ENCODE measurements at places on chromosomes 6 and 20.

DNA sequence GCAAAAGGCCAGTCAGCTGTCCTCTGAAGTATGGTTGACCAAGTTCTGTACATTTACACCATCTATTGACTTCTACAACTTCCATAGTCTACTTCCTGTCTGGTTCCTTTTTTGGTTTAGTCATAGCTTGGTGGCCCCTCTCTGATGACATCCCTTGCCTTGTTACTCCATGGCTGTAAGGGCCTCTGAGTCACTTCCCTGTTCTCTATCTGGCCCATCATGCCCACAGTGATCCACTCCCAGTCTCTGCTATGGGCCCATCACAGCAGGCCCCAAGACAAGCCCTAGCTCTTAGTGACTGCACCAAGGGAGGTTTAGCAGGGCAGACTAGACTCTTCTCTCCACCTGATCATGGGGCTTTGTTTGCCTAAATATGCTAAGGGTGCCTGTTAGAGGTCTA lies 441.6 kb downstream of the HACE1 start:
- DNase-seq = no peak

DNA sequence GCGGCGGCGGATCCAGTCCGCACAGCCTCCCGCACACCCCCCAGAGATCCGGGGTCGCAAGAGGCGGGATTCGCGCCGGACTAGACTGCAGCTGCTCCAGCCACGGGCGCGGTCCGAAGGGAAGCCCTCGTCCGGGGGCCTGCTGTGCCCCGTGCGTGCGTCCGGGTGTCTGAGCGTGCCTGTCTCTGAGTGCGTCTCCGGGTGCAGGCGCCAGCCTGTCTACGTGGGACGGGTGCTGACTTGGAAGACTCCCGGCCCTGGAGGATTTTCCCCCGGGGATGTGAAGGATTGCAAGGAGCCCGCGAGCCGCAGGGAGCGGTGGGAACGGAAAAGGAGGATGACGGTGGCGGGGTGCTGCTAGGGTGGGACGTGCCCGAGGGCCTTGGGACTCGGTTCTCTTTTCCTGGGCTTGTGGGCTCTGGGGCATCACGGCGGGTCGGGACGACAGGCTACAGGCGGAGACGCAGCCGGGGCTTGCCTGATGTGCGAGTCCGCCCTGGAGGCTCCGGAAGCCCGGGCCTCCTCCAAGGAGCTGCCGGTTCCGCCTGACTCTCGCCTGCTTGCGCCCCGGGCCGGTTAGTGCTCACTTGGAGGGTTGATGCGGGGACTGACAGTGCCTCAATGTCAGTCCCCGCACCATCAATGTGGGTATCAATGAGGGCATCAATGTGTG lies 5.7 kb downstream of the MAFB start:
- DNase-seq = no peak

- DNase-seq = no peak
Measured at GRCh38 chr20:49312661-49313060, 34.8 kb upstream of the ZNFX1 start.

DNA sequence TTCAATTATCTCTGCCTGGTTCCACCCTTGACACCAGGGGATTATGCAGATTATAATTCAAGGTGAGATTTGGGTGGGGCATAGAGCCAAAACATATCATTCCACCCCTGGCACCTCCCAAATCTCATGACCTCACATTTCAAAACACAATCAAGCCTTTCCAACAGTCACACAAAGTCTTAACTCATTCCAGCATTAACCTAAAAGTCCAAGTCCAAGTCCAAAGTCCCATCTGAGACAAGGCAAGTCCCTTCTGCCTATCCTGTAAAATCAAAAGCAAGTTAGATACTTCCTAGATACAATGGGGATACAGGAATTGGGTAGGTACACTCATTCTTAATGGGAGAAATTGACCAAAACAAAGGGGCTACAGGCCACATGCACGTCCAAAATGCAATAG lies 73.7 kb upstream of the SLC24A3 start:
- DNase-seq = no peak

- DNase-seq = no peak
Measured at GRCh38 chr6:34148631-34149451, 3.0 kb upstream of the GRM4 start.

GRCh38 chr20:11053310-11053709 lies 379.5 kb upstream of the JAG1 start:
- no peak for DNase-seq

GRCh38 chr6:149468179-149468578 lies 16.6 kb downstream of the ZC3H12D start:
- DNase-seq = no peak

DNA sequence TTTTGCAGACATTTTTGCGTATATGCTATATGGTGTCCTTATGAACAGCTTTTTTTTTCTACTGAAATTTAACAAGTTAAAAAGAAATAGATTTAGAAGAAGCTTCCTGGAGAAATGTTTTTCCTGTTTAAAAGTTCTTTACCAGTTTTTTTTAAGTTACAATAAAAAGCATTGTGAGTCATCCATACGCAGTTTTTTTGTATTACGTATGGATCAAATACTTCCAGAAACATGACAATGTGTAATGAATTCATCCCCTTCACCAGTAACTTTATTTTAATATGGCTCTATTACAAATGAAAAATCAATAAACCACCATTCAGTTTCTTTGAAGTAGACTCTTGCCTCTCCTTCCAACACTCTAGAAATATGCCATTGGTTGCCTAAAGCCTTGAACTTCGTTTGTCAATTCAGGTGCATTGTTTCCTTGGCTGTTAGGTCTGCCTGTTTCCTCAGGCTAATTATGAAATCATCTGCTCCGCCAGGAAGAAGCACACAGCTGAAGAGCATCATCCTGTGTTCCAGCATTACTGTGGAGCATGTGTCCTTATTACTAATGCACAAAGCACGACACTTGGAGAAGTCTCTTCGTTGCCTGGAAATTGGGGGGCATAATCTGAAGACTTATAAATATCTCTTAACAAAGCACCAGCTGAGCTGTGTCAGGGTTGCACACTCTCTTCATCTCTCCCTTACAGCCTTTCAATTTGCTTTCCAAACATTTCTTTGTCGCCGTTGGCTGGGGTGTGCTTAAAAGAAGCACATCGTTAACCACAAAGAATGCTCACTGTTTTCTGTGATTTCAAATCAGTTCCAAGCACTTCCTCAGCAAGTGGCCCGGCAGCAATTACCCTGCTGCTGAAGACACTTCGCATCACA lies 9.6 kb downstream of the MOXD1 start:
- DNase-seq = peak; percentile 4

GRCh38 chr6:68025764-68026163 lies 609.3 kb upstream of the ADGRB3 start:
- DNase-seq = no peak

DNA sequence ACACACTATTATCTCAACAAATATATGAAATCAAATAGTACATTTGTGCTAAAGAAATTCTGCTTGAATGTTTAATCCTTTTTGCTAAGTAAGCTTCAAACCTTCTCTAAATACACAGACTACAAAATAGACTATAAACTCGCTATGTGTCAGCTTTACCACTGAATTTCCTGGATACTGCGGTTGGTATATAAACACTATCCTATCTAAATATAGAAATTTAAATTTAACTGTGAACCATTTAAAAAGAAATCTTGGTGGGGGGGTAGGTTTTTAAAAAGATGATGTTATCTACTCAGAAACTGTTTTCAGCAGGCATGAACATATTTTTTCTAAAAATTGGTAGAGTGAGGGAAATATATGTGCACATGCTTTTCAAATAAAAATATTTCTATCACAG lies 306.5 kb upstream of the RUNX2 start:
- DNase-seq = no peak

GRCh38 chr6:53130569-53131290 lies 17.9 kb downstream of the GCM1 start:
- DNase-seq = no peak

DNA sequence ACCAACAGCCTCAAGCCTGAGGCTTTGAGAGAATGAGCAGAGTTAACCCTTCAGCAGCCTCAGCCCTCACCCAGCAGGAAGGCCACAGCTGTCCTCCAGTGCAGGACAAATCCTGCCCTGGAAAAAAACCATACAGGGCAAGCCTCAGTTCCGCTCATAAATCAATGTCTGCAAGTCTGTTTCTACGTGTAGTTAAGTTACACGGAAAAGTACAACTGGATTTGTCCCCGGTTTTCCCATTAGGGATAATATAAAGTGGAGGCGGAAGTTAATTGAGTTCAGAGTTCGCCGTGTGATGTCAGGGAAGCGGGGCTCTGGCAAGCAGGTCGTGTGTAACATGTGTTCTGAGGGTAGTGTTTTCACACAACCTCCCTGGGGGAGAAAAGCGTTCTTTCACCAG lies 44.2 kb upstream of the EYA2 start:
- DNase-seq = no peak

DNA sequence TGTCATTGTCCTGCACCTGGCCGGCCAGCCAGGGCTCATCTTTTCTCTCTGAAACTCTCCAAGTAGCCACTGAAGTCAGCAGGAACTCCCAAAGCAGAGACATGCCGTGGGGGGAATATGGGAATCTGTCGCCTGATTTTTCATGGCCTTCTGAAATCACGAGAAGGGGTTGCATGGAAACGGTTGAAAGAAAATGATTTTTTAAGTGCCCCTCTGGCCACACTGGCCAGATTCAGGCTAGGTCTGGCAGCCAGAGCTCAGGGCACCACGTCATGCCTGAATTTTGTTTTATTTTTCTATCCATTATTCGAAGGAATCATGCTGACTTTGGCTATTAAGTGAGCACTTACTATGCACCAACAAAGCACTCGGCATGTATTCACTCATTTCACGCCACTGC lies 65.2 kb downstream of the EYA2 start:
- no peak for DNase-seq

DNA sequence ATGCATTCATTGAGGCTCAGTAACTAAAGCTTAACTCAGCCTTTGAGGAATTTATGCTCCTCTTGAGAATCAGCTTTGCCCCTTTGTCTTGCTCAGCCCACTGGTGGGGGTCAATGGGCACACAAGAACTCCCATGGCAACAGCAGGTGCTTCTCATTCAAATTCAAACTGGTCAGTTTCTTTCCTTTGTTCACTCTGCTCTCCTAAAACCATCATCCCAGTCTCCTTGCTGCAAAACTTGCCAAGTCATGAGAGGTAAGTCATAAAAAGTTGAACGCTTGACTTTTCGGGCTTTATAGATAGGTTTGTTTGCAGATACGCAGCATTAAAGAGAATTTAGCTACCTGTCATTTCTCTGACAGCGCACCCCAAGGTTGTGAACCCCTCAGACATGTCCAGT lies 146.8 kb downstream of the TFAP2A start:
- no peak for DNase-seq

- no peak for DNase-seq
Measured at GRCh38 chr6:63352069-63352543, 32.3 kb upstream of the LGSN start.

GRCh38 chr6:15374119-15374518 lies 128.2 kb downstream of the JARID2 start:
- no peak for DNase-seq

- no peak for DNase-seq
Measured at GRCh38 chr6:170439366-170440361, 113.4 kb downstream of the PSMB1 start.

DNA sequence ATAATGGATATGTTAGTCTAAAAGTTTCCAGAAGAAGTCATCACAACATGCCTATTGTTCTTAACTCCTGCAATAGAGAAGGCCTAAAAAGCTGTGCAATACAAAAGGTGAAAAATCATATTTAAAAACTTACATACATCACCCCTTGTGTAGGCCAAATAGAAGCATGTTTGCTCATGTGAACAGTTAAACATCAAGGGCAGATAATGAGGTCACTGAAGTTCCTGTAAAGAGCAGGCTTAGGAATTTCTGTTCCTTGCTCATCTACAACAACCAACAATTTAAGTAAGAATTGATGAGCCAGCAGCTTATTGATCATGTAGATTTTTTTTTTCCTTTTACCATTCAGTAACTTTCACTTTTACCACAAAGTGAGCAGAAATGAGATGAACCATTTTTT lies 7.5 kb upstream of the NUP153 start:
- no peak for DNase-seq

DNA sequence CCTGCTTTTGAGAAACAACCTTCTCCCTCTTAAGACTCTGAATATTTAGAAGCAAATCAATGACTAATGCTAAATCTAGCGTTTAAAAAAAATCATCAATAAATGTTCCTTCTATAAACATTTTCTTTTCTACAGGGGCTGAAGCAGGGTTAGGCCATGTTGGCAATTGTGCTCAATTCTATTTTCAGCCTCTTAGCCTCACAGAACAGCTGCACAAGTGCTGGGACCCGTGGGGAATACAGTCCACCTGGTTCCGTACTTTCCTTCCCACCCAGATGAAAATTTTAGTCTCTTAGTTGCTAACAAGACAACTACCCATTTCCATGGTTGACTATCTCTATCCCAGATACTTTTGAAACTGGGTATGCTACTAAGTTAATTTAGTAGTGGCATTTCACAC lies 138.6 kb downstream of the RPS12 start:
- no peak for DNase-seq

GRCh38 chr6:110543106-110543505 lies 66.7 kb upstream of the SLC22A16 start:
- DNase-seq = peak; percentile 76

DNA sequence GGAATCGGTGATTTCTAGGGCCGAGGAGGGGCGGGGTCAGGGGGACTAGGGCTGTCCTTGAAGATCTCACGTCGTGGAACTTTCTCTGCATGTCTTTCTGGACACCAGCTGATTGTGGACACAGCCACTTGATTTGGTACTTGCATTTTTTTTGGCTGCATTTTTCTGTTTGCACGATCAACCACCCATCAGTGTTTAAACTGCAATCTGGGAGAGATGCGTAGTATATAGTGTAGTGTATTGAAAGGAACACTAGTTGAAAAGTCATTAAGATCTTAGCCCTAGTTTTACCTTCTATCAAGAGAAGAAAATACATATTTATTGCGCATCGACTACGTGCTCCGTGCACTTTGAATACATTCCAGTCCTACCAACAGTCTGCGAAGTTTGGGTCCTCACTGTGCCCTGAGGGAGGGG lies 657 bp downstream of the NT5DC1 start:
- DNase-seq = no peak

DNA sequence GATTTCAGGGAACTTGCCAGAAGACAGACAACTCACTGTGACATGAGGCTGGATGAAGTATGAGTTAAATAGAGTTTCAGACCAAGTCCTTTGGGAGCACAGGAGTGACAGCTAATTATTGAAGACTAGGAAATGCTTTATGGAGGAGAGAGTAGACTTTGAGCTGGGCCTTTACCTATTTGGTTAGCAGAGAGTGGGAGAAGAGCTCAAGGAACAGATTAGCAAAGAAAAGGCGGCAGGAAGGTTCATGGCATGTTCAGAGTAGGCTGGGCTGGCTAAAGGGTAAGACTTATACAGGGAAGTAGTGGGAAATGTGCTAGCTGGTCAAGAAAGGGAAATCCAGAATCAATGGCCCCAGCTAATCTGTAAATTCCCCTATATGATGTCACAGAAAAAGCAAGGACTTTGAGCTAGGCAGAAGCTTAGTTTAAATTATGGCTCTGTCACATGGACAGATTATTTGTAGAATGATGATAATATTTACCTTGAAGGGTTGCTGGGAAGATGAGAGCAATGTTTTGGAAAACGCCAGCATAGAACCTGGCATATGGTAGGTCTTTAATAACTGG lies 19.0 kb downstream of the CEP250 start:
- DNase-seq = no peak

- DNase-seq = no peak
Measured at GRCh38 chr6:136225496-136225895, 24.6 kb downstream of the MTFR2 start.
